ENCODE measurements at places on chromosomes 2 and 18. TPM values are rescaled to one million over a fixed set of nuclear protein-coding genes. Genes with fewer than 3 reads are reported as not detected.
A peak's percentile ranks its signal among the peaks of the same experiment; 100 is the strongest.

DNA sequence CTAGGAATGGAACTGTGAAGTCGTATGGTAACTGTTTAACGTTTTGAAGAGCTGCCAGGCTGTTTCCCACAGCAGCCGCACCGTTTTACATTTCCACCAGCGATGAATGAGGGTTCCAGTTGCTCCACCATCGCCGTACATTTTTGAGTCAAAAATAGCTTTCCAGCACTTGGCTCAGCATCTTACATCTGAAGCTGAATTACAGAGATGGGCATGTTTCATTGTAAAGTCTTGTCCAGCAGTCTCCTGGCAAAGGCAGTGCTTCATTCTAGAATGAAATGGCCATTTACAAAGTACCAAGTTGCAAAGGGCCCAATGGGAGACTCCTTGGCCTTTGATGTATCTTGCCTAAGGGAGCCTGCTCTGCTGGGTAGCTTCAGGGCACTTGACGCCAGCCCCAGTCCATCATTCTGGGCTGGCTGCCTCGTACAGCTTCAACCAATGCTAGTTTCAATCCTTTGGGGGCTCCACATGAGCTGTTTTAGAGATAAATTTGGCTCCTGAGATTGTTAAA is 45.1 kb downstream of the ATIC start:
- DNase-seq, result no peak

- no peak for DNase-seq
Measured at GRCh38 chr2:238352361-238352760, 32.0 kb downstream of the TRAF3IP1 start.

DNA sequence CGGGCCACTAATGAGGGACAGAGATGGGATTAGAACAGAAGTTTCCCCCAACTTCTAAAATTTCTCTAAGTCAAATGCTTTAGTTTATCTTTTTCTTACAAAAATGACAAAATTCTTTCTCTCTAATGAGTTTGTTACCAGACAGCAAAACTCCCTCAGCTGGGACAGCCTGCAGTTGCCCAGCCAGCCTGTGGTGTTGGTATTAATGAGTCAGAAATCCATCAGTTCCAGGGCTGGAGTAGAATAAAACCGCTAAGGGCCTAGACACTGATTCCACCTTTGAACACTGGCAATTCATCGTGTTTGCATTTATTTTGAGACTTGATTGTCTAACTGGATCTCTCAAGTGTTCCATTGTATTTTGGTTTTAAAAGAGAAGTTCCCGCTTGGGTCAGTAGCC is 38.3 kb upstream of the SMAD2 start:
- no peak for DNase-seq

DNA sequence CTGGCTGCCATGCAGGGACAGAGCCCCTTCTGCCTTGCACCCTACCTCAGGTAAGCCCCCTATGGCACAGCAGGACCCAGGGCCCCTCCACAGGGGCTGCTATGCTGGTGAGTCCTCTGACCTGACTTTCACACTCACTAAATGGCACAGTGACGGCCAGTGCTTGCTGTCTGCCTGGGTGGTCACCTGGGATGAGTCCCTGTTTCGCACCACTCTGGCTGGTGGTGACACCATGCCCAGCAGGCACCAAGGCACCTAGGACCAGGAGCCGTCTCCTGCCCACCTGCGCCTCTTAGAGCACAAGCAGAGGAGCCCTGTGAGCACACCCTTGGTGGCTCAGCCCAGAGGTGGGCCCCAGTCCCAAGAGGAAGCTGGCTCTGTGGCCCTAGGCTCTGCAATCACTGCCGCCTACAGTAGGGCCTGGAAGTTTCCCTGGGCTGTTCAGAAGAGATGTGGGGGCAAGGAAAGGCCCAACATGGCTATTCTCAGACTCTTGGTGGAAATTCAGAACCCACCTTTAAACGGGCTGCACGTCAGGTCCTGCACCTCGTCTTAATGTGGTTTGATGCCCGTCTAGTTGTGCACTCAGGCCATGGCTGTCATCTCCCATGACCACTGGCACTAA is 96.0 kb downstream of the PLB1 start:
- no peak for DNase-seq

GRCh38 chr2:180656455-180656847 is 324.0 kb upstream of the UBE2E3 start:
- no peak for DNase-seq

DNA sequence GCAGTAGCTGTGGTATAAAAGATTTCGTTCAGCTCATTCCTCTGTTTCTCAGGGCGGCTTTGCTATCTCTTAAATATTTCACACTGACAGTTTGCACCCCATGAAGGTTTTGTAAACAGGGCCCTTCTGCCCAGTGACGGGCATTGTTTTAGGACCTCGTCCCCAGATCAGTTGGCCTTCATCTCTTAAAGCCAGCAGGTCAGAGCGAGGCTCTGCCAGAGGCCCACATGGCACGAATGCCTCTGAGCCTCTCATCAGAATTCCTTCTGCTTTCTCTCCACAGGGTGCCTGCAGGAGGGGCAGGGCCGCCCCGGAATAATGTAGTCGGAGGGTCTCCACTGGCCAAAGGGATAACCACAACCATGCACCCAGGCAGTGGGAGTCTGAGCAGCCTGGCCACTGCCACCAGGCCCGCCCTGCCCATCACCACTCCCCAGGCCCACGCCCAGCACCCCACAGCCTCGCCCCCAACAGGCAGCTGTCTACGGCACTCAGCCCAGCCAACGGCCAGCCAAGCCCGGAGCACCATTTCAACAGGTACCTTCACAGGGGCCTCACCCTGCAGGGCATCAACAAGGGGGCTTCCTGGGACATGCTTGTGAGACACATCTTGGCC is 177.0 kb downstream of the SEPTIN10 start:
- no peak for DNase-seq

DNA sequence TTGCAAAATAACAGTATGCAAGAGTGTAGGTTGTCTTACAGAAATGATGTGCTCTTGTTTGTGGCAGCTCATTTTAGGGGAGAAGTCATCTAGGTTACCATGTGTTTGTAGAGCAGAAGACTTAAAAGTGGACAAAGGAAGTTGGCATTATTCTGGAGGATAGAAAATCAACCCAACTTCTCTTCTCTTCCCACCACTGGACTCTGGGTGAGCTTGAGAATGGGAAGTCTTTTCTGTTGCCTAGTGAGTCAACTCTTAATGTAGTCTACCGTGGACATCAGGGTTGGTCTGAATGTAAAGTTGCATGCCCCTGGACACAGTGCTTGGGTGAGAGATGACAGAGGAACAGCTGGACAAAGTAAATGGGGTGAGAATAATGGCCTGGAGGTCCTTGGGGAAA is 98.3 kb downstream of the FMNL2 start:
- no peak for DNase-seq

GRCh38 chr2:216650626-216651257 is 17.5 kb downstream of the IGFBP2 start:
- no peak for DNase-seq

DNA sequence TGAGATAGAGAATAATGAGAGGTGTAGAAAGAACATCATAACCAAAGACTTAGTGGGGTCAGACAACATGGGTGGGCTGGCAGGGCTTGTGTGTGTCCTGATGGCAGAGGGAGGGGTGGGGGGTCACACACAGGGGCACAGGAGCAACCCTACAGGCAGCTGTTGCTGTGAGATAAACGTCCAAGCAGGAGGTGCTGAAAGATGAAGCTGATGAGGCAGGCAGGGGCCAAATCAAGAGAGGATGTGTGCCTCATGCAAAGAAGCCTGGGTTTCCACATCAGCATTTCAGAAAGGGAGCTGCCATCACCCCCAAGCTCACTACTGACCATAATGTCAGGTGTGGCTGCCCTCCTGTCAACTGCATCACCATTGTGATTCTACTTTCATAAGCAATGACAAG is 16.0 kb upstream of the SKA1 start:
- DNase-seq, result no peak

GRCh38 chr2:139622691-139623090 is 842.5 kb upstream of the NXPH2 start:
- no peak for DNase-seq

DNA sequence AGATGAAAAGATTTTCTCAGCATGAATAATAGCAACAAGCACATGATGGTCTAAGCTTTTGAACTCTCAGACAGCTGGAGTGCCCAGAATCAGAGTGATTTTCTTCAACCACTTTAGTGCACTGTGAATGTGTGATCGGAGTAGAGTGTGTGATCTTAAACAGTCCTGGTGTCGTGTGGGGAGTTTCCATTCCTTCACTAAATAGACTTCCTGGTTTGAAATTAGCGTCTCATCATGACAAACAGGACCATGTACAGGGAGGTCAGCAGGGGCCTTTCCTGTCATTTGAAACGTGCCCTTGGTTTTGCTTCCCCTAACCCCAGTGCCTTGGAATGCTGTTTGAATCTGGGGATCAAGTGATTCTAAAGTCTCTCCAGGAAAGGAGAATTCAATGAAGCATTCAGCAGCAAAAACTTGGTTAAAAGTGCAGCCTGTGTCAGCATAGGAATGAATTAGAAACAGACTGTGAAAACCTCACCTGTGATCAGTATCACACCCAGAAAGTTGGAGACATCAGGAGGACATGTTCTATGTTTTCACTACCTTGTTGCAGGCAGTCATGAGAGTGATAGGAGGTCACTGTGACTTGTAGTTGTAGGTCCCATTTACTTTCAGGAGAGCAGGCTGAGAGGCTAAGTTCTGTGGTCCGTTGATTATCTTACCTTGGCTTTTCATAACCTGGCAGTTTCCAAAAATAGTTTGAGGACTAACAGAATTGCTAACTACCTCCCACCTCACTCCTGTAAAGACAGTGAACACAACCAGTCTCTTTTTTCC is 400.3 kb downstream of the MTX2 start:
- DNase-seq, result no peak

DNA sequence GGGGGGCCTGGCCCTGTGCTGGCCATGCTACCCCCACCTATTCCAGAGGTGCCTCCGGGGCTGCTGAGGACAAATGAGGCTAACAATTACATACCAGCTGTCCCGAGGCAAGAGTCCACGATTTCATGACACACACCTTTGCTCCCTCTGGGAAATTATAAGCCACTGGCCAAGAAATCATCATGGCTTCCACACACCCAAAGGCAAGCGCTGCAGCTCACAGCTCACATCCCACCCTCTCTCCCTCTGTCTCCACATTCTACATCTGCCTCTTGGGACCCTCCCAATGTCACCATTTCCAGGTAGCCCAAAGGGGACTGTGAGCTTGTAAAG is 134.4 kb downstream of the HDAC4 start:
- DNase-seq, result no peak

DNA sequence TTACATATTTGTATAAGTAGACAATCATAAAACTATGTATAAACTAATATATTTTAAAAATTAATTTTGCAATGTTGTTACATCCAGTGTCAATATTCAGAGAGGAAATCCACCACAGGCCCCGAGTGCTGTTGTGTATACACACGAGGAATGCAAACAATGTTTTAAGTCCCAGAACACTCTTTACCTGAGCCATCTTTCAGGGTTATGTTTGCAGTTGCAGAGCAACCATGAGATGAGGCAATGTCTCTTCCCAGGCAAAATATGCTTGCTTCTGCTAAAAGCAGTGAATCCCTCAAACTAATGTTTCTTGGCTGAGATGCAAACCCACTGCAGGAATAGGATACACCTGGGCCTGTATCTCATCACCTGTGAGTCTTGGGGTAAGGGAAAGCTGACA is 91.3 kb downstream of the ASXL2 start:
- no peak for DNase-seq

- DNase-seq, result no peak
Measured at GRCh38 chr2:104340162-104340561, 513.8 kb upstream of the POU3F3 start.

DNA sequence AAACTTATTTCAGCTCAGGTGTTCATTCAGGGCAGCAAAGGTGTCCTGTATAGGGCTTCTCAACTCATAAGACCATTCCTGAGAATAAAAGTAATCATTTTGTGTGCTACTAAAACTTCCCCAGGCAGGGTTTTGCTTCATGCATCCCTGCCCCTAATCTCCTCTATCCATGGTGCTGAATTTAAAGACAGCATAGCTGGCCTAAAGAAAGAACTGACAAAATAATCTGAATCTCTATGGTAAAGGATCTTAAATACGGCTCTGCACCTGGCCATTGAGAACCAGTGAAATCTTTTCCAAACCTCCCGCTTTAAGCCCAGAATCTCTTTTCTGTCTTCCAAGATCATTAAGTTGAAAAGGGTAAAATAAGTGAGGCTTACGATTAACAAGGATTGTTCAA is 292.1 kb upstream of the KLHL29 start:
- no peak for DNase-seq

DNA sequence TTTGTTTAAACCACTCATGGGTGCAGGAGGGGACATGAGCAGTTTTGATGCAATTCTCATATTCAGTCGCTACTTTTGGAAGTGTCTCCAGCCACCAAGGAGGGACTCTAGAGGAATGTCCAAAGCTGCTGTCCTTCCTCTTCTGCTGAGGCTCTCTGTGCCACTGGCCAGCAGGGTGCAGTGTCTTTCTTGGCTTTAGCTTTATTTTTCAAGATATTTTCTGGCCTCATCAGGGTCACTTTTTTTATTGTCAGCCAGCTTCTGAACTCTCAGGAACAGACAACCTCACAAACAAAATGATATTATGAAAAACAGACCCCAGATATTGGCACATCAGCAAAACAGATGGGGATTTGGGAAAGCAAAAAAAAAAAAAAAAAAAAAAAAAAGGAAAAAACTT is 289.3 kb upstream of the ZSWIM2 start:
- DNase-seq, result peak; percentile 33

DNA sequence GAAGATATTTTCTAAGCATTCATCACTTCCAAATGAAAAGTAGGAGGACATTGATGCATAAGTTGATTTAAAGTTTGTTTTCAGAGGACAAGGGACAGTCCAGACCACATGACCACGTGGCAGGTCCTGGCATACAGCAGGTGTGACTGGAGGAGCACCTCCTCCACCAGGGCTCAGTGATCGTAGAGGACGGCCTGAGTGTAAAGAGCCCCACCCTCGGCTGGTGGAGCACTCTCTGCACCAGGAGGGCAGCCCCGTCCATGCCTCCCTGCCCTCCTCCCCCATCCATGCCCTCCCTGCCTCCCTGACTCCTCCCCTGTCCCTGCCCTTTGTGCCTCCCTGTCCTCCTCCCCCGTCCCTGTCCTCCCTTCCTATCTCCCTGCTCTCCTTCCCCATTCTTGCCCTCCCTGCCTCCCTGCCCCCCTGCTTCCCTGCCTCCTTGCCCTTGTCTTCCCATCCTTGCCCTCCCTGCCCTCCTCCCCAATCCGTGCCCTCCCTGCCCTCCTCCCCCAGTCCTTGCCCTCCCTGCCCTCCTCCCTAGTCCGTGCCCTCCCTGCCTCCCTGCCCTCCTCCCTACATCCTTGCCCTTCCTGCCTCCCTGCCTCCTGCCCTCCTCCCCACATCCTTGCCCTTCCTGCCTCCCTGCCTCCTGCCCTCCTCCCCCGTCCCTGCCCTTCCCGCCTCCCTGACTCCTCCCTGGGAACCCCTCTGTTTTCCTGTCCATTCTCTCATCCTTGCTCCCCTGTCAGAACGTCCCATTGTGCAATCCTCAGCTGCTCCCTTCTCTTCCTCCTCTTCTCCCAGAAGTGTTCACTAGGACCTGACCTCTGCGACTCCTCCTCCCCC is 47.9 kb downstream of the ANKMY1 start:
- no peak for DNase-seq

Gene QPCT
- polyA plus RNA-seq, result 0.95 TPM

Gene DUSP19
- polyA plus RNA-seq, result 2.6 TPM

Gene MFSD6
- polyA plus RNA-seq, result 9.7 TPM

Gene RGPD4
- polyA plus RNA-seq, result not detected

Gene PCARE
- polyA plus RNA-seq, result 0.04 TPM

Gene ATP6V1C2
- 1.6 TPM for polyA plus RNA-seq

Gene MROH2A
- not detected for polyA plus RNA-seq

Gene LIMS3
- 1.0 TPM for polyA plus RNA-seq

Gene PRSS56
- not detected for polyA plus RNA-seq

Gene MC4R
- polyA plus RNA-seq, result not detected

Gene VWC2L
- not detected for polyA plus RNA-seq

Gene SIX3
- not detected for polyA plus RNA-seq

Gene VIL1
- polyA plus RNA-seq, result not detected
